ENCODE measurements at places on chromosomes 6 and 20. TPM values are rescaled to one million over a fixed set of nuclear protein-coding genes. Genes with fewer than 3 reads are reported as not detected.

BPIFB1 gene
- total RNA-seq: not detected

LY6G6D gene
- not detected for total RNA-seq

C6orf15 gene
- not detected for total RNA-seq

IYD gene
- total RNA-seq: not detected

PACSIN1 gene
- total RNA-seq: 0.11 TPM

GPR6 gene
- not detected for total RNA-seq

ADGRB3 gene
- not detected for total RNA-seq

CASS4 gene
- total RNA-seq: 2.7 TPM

FAXC gene
- total RNA-seq: not detected

BEND6 gene
- not detected for total RNA-seq

RIPOR2 gene
- 23.5 TPM for total RNA-seq

FOXQ1 gene
- not detected for total RNA-seq

ADGRG6 gene
- 0.73 TPM for total RNA-seq

PEDS1 gene
- 20.5 TPM for total RNA-seq

DOK5 gene
- total RNA-seq: 4.7 TPM

ZMYND8 gene
- total RNA-seq: 29.1 TPM

WFDC12 gene
- not detected for total RNA-seq

TFAP2C gene
- not detected for total RNA-seq

GLP1R gene
- 0.15 TPM for total RNA-seq

LSM14B gene
- total RNA-seq: 35.3 TPM

TMEM181 gene
- 16.3 TPM for total RNA-seq

SYNJ2 gene
- total RNA-seq: 25.8 TPM

LINC00237 gene
- not detected for total RNA-seq

REM1 gene
- not detected for total RNA-seq

GTSF1L gene
- not detected for total RNA-seq

PRKN gene
- total RNA-seq: not detected

LRRC73 gene
- total RNA-seq: 0.17 TPM

KHDC1 gene
- 5.1 TPM for total RNA-seq

KCNG1 gene
- 4.0 TPM for total RNA-seq

FERMT1 gene
- total RNA-seq: 0.44 TPM

PI16 gene
- not detected for total RNA-seq

TASP1 gene
- 12.7 TPM for total RNA-seq

NFATC2 gene
- 44.3 TPM for total RNA-seq

BANF2 gene
- total RNA-seq: not detected

MAS1 gene
- not detected for total RNA-seq

KHDRBS2 gene
- total RNA-seq: not detected

ANGPT4 gene
- total RNA-seq: not detected

ETV7 gene
- total RNA-seq: 0.38 TPM

HDGFL1 gene
- total RNA-seq: not detected

ISM1 gene
- total RNA-seq: 2.5 TPM

SLC22A16 gene
- total RNA-seq: not detected

SUMO4 gene
- total RNA-seq: 3.0 TPM

FRS3 gene
- total RNA-seq: 3.8 TPM

EDN1 gene
- total RNA-seq: 0.13 TPM

CABLES2 gene
- total RNA-seq: 7.7 TPM

SLA2 gene
- 62.9 TPM for total RNA-seq

DACT2 gene
- total RNA-seq: not detected

PDE10A gene
- total RNA-seq: not detected

VSTM2L gene
- total RNA-seq: not detected

PROKR2 gene
- total RNA-seq: not detected

PABPC1L gene
- total RNA-seq: 78.9 TPM

EPB41L1 gene
- total RNA-seq: 0.55 TPM

Measured in activated CD8-positive, alpha-beta memory T cell treated with anti-CD3 and anti-CD28 coated beads for 36 hours (primary cell).